ENCODE measurements at places on chromosomes 5 and 9. TPM values are rescaled to one million over a fixed set of nuclear protein-coding genes. Genes with fewer than 3 reads are reported as not detected.

DNA sequence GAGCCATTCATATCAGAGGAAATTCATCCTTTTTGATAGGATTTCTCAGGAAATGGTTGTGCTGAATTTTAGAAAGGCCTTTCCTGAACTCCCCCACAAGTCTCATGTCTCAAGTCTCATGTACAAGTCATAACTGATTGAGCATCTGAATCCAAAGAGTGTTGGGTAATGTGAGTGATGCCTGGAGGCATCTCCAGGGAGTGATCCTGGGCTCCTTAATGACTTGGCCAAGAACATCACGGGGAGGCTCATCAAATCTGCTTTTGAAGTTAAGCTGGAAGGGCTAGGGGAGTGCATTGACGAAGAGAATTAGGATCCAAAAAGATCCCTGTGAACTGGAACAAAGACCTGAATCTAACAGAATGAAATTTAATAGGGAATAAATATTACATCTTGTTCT is 79.2 kb downstream of the MAST4 start:
- ATAC-seq, result no peak

DNA sequence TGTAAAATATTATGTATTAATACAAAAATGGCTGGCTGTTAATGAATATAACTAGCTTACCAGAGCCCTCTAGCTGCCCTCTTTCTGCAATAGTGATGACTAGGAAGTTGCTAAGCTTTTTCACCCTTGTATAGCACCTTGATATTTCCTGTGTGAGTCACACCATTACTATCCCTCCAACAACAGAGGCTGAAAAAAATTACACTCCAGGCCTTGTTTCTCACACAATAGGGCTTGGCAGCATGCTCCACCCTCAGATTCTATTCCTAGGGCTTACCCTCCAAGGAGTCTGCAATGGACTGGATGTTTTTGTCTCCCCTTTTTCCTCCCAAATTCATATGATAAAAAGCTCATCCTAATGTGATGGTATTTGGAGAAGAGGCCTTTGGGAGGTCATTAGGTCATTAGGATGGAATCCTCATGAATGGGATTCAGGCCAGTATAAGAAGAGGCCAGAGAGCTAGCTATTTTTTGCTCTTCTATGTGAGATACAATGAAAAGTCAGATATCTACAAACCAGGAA is 184.6 kb upstream of the MAP1B start:
- peak; percentile 51 for ATAC-seq

DNA sequence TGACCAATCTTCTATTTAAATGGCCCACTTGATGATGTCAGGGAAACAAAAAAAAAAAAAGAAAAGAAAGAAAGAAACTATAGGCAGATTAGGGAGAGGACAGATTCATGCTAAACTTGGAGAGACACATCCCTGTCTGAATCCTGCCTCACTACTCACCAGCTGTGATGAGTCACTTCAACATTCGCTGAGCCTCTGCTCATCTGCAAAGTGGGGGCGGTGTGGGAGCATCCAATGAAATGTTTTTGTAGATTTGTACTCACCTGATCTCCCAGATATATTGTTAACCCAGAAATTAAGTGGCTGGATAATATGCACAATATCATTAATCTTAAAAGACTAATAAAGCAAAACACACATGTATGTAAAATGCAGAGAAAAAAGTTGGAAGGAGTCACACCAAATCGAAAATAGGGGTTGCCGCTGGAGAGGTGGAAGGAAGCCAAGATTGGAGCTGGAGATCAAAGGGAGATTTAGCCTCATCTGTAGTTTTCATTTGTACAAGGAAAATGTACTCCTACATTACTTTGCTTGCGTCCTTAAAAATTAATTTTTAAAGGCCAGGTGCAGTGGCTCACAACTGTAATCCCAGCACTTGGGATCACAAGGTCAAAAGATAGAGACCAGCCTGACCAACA is 17.0 kb upstream of the ERGIC1 start:
- peak; percentile 87 for ATAC-seq

GRCh38 chr5:139228201-139228803 is 30.1 kb upstream of the SIL1 start:
- no peak for ATAC-seq

- ATAC-seq, result no peak
These were observed 36.7 kb upstream of the SLC2A8 start for GRCh38 chr9:127360250-127360649.

Gene SLC38A9
- total RNA-seq, result 12.5 TPM

Gene FAT2
- not detected for total RNA-seq

Gene F2RL1
- total RNA-seq, result 1.9 TPM

Gene CEL
- 1.2 TPM for total RNA-seq

All from activated T-helper 17 cell treated with anti-CD3 and anti-CD28 coated beads, Interleukin-2, amount 50 U/mL, for 72 hours (primary cell).